KG1 (cell line): ENCODE measurements at places on chromosomes 4 and X.

DNA sequence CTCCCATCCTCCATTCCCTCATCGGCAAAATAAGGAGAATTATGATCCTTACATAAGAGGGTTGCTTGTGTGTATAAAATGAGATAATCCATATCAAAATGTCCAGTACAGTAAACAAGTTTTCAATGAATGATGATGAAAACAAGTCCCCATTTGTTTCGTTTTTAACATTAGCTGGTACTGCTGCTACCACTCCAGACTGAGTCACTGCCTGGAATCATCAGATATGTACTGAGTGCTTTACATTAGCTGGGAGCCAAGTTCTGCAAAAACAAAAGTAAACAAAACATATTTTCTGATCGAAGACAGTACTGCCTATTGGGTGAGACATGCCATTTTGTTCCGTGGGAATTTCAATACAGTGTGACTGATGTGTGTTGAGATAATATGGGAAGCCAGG lies 123.2 kb upstream of the IGFBP7 start:
- no peak for DNase-seq

- DNase-seq, result no peak
These were observed 72.4 kb upstream of the ZCCHC13 start for GRCh38 chrX:74231625-74232024.

- no peak for DNase-seq
These were observed 12.0 kb downstream of the NHSL2 start for GRCh38 chrX:71922686-71923085.

DNA sequence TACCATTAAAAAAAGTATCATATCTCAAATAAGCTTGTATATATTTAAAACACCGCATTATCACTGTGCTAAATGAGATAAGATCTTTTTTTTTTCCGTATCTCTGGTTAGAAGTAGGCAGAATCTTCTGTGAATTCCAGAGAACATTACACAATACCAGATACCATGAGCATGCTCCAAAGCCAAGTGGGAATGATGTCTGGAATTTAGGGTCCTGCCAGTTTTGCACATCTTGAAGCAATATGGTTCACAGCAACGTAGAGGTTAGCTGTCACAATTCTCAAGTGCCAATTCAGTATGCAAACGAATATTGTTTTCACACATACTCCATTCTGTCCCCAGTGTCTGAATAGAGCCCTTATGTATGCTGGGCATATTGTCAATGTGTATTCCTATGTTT lies 127.5 kb upstream of the NEIL3 start:
- no peak for DNase-seq

DNA sequence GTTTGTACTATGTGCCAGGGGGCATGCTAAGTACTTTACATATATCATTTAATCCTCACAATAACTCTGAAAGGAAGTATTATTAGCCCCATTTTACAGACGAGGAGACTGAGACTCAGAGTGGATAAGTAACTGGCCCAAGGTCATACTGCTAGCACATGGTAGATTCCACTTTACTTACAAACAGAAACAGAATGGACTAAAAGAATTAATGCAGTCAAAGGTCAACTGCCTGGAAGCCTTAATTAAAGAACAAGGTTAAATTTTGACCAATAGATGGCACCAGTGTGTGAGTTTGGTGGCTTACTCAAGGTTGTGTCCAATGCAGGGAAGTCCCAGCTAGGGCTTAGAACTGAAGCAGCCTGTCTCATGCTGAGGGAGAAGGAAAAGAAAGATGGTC lies 4.7 kb downstream of the RIPPLY1 start:
- DNase-seq, result no peak

DNA sequence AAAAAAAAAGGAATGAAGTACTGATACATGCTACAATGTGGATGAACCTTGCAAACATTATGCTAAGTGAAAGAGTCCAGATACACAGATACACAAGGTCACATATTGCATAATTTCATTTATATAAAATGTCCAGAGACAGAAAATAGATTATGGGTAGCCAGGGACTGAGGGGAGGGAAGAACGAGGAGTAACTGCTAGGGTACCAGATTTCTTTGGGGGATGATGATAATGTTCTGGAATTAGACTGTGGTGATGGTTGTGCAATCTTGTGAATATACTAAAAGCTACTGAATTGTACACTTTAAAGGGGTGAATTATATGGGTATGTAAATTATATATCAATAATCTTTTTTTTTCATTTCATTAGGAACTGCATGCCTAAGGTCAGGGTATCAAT lies 20.8 kb upstream of the AP1AR start:
- DNase-seq, result no peak

DNA sequence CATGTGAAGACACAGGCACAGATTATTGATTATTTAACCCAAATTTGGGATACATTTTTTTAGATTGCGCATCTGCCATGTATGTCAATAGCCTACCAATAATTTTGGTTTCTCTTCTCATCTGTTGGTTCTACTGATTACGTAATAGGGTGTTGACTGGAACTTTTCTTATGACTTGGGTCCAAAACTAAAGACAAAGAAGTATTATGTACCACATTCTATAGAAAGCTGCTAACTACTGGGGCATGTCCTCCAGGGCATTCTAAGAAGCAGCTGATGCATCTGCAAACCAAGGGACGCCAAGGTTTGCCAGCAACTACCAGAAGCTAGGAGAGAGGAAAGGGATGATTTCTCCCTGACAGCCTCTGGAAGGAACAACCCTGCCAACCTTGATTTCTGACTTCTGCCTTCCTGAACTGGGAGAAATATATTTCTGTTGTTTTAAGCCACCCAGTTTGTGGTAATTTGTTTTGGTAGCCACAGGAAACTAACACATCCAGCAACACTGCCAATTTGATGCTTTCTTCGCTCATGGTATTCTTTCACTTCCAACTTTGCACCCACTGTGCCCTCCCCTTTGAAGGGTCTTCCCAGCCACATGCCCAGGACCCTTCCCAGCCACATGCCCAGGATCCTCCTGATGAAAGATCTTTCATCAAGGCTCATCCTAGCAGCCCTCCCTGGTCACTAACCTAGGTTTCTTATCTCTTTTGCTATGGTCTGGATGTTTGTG lies 15.9 kb upstream of the TLR1 start:
- no peak for DNase-seq

- DNase-seq, result no peak
These were observed 32.9 kb upstream of the CYBB start for GRCh38 chrX:37746951-37747350.
